ENCODE measurements at places on chromosomes 3 and 15.
A peak's percentile ranks its signal among the peaks of the same experiment; 100 is the strongest.

DNA sequence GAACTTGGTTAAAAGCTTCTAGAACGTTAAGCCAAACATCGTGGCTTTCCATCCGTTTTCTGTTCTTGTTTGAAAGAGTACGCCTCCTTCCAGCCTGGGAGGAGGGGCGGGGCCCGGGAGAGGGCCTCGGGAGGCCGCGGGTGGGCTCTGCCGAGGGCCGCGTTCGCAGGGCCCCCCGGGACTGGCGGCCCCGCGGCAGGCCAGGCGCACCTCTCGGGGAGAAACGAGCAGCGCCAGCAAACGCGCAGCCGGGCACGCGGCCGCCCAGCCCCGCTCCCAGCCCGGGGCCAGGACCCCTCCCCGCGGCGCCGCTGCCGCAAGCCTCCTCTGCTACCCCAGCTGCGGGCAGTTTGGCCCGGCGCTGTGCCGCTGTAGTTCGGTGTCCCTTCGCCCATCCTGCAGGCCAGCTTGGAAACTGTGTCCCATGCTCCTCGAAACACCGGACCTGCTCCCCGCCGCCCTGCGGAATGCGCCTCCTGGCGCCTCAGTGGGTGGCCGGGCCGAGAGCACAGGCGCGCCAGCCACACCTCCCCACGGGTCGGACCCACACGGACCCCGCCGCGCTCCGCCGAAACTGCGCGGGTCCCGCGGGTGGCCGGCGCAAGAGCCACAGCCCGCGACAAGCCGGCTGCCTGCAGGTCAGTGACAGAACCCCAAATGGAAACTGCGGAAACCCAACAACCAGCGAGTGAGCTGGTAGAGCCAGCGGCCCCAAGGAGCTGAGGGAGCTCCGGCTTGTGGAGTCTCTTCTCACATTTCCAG lies 2.3 kb downstream of the OCA2 start:
- no peak for DNase-seq

DNA sequence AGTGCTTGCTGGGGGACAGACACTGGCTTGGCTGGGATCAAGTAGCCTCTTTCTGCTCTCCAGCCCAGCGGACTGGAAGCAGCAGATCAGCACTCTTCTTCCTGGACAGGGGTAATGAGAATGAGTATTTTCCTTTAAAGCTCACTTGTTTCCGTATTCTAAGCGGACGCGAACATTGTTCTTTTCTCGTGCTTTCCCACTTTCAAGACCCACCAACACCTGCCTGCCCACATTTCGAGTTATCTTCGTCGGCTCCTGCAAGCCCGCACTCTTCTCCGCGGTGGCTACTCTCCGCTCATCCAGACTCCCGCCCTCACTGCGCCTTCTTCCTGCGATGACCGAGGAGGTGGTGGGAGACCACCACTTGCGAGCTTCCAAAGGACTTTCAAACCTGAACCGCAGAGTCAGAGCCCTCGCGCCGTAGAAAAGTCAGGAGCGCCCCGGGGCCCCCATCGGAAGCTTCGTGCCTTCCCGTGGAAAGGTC lies 1.6 kb upstream of the PPM1L start:
- peak; percentile 55 for DNase-seq

DNA sequence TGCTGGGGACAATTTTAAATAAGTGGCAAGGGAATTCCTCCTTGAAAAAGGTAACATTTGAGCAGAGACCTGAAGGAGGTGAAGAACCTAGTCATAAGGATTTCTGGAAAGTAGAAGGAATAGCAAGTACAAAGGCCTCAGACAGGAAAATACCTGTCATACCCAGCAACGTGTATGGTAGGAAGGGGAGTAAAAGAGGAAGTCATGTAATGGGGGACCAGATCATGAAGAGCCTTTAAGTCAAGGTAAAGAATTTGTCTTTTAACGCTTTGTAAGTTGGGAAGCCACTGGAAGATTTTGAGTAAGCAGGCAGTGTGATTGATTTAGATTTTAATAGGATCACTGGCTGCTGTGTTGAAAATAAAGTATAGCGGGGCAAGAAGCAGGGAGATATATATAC lies 43.4 kb upstream of the FAH start:
- no peak for DNase-seq

DNA sequence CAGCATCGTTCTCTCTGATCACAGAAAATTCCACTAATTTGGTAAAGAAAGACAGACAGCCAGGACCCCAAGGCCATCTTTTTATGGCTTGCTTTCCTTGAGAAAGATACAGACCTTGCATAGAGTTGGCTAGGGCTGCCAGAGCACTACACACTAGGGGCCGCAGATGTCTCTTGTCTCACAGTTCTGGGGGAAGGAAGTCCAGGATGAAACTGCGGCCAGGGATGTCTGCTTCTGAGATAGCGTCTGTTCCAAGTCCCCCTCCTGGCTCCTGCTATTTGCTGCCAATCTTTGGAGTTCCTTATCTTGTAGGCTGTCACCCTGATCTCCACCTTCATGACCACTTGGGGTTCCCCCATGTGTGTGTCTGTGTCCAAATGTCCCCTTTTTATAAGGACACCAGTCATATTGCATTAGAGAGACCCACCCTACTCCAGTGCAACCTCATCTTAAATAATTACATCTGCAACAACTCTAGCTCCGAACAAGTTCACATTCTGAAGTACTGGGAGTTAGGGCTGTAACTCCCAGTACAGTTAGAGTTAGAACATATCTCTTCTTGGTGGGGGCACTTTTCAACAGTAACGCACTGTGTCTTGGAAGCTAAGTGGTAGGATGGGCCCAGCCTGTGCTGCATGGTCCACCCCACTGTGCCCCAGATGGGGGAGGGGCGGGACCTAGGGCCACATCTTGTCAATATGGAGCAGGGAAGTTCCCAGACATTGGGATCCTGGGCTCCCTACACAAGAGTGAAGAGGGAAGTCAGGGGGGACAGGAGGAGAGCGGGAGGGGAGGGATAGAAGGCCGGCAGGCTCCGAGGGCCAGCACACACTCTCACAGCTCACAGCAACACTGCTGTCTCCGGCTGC lies 42.2 kb downstream of the KLF15 start:
- no peak for DNase-seq

DNA sequence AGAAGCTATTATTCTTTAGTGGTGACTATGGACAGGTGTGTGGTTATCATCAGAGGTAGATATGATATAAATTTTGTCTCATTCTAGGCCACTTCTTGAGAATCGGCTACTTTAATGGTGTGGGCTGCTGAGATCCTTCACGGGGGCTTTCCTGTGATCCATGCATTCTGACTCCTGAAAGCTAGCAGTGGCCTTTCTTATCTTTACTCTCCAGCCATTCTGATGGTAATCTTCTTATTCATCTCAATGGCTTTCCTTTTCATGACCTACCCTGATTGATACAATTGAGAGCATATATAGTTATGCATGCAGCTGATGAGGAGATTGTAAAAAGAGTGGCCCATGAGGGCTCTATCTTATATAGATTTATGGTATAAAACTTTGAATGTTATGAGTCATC lies 78.3 kb upstream of the ZPLD1 start:
- no peak for DNase-seq
